ENCODE measurements at places on chromosomes 16 and 17.

DNA sequence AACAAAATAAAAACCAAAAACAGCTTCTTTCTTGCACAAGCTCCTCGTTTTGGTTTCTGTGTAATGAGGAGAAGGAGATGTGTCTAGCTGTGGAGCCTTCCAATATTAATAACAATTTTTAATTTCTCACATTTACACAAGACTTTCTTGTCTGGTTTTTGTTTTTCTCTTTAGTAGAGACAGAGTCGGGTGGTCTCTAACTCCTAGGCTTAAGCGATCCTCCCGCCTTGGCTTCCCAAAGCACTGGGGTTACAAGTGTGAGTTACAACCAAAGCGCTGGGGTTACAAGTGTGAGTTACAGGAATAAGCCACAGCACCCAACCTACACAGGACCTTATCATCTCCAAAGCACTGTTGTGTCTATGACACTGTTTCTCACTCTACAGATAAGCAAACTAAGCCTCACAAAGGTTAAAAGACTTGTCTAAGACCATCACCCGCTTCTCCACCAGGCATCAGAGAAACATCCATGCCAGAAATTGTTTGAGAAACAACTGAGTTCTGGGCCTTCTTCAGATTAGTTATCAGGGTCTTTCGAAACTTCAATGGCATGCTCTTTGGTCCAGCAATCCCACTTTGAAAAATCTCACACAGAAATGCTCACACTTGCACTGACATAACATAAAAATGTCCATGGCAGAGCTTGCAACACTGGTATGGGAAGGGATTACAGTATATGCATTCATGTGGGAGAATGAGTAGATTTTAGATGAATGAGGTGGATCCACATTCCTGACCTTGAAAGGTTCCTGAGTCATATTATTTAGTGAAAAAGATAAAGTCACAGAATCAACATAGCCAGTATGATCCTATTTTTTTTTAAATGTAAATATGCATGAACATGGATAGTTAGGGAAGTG, 3.9 kb downstream of the ABAT start:
- DNase-seq = no peak

GRCh38 chr16:2856686-2857450, 1.1 kb downstream of the PRSS22 start:
- DNase-seq = no peak

DNA sequence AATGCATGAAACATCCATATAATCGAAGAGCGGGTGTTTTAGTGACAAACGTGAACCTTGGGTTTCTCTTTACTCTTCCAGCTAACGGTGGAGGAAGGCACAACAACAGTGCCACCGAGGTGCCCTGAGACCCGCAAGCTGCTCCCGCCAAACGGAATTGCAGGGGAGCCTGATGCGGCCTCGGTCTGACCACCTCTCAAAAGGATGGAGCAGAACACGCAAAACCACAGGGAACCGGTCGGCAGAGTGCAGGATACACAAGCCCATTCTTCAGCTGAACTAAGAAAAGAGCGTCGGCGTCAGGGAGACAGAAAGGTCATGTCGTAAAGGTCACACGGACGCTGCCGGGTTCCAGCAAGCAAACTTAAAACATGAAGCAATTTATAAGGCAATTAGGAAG, 109.5 kb upstream of the ZNF750 start:
- no peak for DNase-seq

- no peak for DNase-seq
Measured at GRCh38 chr17:2122641-2123302, 67.9 kb downstream of the HIC1 start.

GRCh38 chr16:1154887-1155331, 2.0 kb downstream of the CACNA1H start:
- DNase-seq = no peak

DNA sequence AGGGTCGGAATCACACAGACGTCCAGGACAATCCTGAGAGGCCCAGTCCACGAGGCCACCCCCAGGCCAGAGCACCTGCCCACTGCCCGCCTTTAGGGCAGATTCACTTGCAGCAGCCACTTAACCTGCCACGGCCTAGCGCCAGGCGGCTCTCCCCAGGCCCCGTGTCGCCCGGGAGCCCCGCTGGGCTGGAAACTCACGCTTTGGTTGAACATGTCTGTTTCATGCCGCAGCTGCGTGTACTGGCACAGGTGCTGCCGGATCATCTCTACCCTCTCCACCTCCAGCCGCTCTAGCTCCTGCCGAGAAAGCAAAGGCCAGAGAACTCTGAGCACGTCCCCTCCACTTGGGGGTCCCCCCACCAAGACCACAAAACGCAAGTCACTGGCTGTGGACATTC, 12.7 kb upstream of the RCVRN start:
- no peak for DNase-seq

DNA sequence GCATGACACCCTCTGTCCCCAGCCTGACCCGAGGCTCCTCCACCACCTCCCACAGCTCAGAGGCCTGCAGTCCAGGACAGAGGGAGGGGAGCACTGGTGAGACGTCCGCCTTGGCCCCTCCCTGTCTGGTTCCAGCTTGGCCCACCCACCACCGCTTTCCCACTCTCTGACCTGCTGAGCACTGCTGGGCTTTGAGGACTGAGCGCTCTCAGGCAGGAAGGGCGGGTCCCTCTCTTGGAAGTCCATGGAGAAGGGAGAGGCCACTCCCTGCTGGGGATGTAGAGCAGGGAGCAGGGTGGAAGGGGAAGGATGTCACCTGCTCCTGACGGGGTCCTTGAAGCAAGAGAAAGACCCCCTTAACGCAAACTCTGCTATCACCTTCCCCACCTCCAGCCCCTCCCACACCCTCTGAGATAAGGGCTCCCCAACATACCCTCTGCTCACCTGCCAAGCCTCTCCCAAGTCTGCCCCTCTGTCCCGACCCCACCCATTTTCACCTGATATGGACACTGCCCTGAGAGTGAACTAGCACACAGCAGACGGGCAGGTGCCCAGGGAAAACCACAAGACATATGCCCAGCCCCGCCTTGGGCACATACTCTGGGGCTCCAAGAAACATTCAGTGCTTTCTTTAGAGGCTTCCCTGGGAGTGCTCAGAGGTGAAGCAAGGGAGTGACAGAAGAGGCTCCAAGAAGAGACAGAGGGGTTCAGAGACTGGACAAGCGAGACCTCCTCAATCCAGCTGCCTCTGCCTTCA, 1.4 kb downstream of the OSBPL7 start:
- no peak for DNase-seq

DNA sequence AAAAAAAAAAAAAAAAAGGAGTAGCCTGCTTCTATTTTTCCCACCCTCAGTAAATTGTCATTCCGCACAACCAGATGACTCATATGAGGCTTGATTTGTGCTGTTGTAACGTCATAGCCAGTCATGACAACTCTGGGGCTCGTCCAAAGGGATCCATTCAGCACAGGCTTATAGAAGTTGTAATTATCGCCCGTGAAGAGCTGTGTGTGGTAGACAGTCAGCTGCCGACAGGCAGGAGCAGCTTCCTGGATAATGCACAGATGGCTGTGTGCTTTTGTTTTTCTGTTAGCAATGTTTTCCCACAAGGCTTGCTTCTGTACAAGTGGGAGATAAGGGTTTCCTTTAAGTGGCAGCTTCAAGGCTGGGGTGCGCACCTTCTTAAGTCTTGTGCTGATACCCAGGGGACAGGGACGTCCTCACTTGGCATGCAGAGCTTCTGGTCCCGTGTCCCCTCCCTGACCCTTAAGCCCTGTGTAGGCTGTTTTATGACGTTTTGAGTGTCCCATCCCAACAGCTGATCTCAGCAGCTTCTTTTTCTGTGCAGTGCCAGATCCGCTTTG, 26.0 kb downstream of the SNX29 start:
- DNase-seq = no peak

- peak; percentile 45 for DNase-seq
Measured at GRCh38 chr17:77834170-77835115, 124.1 kb upstream of the TNRC6C start.

- no peak for DNase-seq
Measured at GRCh38 chr17:28319598-28319935, 567 bp downstream of the TMEM97 start.

- DNase-seq = no peak
Measured at GRCh38 chr17:9932491-9932890, 27.4 kb upstream of the RCVRN start.

DNA sequence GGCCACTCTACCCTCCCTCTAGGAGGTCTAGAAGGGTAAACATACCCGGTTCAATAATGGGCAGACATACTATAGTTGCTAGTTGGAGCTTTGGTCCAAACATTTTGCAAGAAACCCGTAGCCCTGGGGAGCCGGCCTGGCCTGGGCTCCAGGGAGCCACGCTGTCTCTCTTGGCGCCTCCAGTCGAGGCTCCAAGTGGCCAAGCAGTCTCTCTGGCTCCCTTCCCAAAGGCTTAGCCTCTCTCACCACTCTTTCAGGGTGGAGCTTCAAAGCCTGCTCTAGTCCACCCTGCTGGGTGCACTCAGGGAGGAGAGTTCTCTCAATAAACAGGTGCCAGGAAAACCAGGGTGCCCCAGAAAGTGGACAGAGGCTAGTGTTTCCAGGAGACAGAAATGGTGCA, 32.2 kb downstream of the RCVRN start:
- no peak for DNase-seq

- no peak for DNase-seq
Measured at GRCh38 chr17:38697061-38697820, 7.8 kb upstream of the MLLT6 start.

GRCh38 chr16:53258809-53259208, 175.5 kb upstream of the RBL2 start:
- no peak for DNase-seq

DNA sequence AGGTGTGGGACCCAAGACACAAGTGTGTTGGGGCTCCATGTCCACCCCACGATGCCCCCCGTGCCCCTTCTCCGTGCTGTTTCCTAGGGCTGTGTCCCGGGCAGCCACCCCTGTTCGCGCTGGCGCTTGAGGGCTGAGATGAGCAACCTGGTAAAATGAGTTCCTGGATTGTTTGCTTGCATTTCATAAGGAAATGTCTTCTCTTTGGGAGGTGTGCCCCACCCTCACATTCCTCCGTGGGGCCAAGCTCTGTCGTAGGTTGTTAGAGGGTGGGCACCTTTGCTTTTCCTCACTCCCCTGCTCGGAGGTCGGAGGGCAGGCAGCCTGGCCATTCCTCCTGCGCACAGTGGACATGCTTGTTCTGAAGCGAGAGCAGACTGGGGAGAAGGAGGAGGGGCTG, 171.3 kb upstream of the CHMP6 start:
- no peak for DNase-seq

DNA sequence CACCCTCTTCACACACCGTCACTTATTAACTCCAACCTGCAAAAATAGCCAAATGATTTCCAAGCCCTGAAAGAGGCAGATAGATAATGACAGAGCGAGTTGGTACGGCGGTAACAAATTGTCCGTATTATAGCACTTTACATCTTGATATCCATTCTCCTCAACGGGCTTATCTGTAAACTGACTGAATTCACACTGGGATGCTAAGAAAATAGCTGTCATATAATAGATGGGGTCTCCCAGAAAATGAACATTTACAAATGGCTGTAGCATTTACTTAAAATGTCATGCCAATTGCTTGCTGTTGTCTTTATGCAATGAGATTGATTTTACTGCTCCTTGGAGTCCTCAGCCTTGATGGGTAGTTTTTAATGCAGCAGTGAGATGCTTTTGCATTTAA, 225.8 kb upstream of the SDK2 start:
- no peak for DNase-seq

DNA sequence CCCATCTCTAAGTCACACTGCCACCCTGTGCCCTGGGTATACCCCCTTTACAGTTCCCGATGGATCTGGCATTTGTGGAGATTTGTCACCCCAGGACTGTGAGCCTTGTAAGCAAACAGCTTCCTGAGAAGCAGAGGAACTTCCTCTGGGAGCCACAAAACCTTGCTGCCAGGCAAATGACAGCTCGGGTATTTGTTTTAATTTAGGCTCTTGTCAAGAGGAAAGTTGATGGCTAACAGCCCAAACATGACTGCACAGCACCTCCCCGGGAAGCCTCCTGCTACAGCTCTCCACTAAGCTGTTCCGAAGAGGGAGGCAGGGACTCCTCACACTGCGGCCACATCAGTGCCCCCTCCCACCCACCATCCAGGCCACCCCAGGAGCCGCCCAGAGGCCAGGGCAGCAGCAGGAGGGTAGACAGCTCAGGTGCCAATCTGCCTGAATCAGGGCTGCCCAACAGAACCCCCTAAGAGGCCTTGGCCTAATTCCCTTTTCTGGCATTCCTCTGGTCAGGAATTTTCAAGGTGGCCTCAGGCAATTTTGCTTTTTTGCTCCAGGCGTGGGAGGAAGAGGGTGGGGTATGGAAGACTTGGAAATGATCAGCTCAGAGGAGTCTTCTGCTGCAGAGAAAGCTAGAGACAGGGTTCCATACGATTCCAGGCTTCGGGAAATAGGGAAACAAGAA, 2.6 kb downstream of the ABR start:
- no peak for DNase-seq

DNA sequence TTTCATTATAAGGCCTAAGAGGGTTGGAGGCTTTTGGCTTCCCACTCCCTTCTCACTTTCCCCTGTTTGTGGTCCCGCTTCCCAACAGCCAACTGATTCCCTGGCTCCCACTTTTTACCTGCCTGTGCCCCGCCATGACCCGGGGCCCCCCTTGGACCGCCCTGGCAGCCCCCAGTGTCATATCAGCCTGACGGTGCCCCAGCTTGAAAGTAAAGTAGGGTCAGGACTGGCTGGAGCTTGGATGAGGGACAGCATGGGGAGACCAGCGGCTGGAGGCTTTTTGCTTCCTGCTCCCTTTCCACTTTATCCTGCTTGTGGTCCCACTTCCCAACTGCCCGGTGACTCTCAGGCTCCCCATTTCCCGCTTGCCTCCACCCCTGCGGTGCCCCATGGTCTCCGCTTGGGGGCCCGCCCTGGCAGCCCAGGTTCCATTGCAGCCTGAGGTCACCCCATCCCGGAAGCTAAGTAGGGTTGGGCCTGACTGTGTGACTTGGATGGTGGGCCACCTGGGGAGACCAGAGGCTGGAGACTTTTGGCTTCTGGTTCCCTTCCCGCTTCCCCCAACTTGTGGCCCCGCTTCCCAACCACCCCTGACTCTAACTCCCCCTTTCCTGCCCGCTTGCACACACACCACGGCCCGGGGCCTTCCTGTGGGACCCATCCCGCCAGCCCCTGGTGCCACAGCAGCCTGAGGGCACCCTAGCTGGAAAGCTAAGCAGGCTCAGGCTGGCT, 2274.7 kb downstream of the TP53TG3F start:
- no peak for DNase-seq

- no peak for DNase-seq
Measured at GRCh38 chr17:58306131-58306951, 22.3 kb downstream of the TSPOAP1 start.

DNA sequence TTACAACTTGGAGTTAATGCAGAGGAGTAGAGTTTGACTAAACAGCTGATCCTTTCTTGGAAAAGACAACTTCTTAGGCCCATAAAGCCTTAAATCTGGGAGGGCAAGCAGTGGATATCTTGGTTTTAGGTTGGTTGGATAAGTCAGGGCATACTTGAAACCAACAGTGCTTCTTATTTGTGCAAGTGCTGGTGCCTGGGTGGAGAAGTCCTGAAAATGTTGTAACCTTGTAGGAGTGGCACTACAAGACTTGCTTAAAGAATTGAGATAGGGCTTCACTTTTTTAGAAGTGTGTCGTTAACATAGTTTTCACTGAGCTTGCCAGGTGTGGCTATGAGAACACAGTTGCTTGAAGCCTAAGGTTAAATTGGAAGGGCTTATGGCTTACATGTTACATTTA, 6.2 kb downstream of the MSI2 start:
- DNase-seq = no peak

All from stimulated activated CD8-positive, alpha-beta memory T cell treated with anti-CD3 and anti-CD28 coated beads, Interleukin-7, amount 100 ng/mL, for 1 hour (primary cell).